Activated CD4-positive, alpha-beta T cell treated with anti-CD3 and anti-CD28 coated beads, Interleukin-10, Interleukin-2, amounts not matched to agents 100 ng/mL and 50 ng/mL, durations not matched to agents 16 hours and 8 hours (primary cell): ENCODE measurements at places on chromosomes 16 and 17.

GRCh38 chr17:44992242-44992939 lies 24.3 kb upstream of the C1QL1 start:
- DNase-seq = no peak

DNA sequence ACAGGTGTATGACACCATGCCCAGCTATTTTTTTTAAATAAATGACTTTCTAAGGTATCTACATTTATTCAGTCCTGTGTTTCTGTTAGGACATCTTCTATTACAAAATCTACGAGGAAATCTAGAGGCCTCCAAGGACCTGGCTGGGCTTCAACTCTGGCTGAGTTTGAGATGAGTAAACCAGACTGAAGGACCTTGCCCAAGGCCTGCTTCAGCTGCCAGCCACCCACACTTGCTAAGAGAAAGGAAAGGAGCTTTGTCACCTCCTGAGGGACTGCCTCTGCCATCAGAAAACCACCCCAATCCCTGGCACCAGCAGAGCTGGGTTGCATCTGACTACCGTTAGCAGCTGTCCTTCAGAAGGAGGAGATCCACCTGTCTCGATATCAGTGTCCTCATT lies 1.3 kb upstream of the MYO1D start:
- no peak for DNase-seq

DNA sequence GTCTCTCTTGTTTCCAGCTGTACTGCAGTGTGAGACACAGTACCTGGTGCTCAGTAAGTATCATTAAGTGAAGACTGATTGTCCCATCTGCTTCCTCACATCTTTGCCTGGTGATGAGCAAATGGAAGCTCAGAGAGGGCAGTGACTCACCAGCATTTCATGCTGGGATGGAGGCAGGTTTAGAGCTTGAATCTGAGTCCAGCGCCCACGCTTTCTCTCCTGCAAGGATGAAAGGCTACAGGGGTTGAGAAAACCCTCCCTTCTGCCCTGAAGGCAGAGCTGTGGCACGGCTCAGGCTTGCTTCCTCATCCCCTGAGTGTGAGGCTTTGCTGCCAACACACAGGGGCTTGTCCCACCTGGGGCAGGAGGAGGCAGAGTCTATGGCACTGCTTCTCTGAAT lies 1.5 kb upstream of the RNF112 start:
- DNase-seq = no peak

DNA sequence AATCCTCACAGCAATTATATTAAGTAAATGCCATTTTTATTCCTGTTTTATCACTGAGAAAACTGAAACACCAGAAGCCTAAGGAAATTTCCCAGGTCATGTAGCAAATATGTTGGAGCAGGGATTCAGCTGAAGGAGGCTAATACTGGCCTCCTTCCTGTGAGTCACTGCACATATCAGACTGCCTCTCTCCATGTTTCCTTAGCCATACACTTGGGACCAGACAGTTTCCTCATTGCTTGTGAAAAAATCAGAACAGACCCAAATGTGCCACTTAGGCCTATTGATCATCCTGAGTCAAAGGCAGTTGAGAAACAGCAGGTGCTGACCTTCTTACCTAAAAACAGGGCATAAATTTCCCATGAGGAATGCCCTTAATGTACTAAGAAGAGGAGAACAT lies 18.9 kb upstream of the ELAC2 start:
- DNase-seq = no peak

GRCh38 chr16:73106329-73107034 lies 58.6 kb upstream of the ZFHX3 start:
- no peak for DNase-seq

DNA sequence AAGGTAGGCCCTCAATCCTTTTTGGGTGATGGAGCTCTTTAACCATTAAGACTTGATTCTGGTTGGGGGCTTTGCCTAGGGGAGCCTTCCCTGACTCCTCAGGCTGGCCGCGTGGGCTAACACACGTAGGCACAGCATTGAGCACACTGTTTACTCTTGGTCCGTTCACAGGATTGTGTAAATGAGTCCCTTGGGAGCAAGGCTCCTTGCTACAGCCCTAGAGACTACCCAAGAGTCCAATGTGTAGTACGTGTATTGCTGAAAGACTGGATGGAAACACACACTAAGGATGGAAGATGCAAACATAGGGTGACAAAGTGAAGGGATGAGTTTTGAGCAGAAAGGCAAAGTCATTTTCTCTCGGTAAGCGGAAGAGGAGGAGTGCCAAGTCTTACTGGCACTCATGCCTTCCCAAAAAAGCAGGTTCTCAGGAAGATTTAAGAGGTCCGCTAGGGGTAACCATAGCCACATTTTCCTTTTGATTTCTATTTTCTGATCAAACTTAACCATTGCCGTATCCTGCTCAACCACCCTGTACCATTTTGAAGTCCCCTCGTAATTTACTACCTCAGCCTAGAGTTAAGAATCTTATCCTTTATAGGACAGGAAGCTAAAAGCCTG lies 911 bp upstream of the ITGA2B start:
- DNase-seq = no peak

DNA sequence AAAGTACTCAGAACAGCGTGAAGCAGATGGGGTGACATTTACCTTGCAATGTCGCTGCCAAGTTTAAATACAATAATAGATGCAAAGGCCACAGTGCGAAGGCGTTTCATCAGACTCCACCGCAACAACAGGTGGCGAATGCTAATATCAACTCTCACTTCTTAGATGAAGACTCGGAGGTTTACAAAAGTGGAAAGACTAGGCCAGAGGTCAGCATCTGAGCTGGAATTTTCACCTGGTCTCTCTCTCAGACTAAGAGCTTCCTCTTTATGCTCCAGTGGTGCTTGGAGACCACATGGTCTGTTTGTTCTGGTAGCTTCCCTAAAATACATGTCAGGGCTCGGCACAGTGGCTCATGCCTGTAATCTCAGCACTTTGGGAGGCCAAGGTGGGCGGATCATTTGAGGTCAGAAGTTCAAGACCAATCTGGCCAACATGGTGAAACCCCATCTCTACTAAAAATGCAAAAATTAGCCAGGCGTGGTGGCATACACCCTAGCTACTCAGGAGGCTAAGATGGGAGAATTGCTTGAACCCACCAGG lies 169.1 kb downstream of the XYLT1 start:
- no peak for DNase-seq

- DNase-seq = no peak
Measured at GRCh38 chr16:66885491-66885890, 5.2 kb downstream of the PDP2 start.

DNA sequence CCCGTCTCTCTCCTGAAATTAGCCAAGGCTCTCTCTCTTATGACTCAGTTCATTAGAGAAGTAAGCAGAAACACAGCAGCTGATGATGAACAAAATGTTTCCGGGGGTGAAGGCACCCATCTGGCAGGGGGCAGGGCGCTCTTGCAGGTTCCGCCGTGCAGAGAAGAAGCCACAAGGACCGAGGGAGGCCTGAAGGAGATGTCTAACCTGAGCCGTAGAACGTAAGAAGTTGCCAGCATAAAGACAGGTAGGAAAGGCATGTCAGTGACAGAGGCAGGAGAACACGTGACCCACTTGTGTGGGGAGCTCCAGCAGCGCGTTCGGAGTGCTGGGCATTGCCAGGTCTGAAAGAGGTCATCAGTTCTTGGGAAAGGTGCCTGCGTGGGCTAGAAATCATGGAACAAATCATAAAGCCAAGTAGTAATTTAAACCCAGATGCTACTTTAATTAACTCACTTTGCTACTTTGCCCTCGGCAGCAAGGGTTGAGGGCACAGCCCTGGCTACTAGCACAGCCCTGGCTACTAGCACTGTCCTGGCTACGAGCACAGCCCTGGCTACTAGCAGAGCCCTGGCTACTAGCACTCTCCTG lies 198.6 kb downstream of the RPTOR start:
- peak; percentile 53 for DNase-seq

DNA sequence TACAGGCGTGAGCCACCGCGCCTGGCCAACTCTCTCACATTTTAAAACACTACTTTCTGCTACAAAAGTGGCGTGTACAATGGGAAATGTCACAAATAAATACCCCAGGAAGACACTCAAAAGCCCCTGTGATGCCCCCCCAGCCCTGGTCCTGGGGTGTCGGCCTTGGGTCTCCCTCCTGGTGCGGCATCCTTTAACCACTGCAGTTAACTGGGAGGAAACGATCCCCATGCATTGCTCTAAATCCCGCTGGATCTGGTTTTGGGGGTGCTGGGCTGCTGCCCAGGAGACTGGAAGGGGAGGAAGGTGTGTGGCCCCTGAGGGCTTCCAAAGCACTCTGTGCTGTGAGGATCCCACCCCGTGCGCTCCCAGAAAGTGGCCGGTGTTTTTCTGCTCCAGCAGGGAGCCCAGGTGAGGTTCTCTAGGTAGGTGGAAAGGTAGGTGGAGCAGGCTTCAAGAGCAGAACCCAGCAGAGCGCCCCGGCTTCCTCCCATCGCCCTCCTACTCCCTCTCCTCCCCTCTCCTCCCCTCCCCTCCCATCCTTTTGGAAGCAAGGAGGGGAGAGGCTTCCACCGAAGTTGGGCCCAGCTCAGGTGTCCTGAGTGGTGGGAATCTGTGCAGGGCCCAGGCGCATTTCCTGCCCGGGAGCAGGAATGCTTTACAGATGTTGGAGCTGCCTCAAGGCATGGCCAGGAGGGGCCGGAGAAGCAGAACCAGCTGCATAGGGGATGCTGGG lies 363.3 kb downstream of the SEC14L1 start:
- DNase-seq = no peak

DNA sequence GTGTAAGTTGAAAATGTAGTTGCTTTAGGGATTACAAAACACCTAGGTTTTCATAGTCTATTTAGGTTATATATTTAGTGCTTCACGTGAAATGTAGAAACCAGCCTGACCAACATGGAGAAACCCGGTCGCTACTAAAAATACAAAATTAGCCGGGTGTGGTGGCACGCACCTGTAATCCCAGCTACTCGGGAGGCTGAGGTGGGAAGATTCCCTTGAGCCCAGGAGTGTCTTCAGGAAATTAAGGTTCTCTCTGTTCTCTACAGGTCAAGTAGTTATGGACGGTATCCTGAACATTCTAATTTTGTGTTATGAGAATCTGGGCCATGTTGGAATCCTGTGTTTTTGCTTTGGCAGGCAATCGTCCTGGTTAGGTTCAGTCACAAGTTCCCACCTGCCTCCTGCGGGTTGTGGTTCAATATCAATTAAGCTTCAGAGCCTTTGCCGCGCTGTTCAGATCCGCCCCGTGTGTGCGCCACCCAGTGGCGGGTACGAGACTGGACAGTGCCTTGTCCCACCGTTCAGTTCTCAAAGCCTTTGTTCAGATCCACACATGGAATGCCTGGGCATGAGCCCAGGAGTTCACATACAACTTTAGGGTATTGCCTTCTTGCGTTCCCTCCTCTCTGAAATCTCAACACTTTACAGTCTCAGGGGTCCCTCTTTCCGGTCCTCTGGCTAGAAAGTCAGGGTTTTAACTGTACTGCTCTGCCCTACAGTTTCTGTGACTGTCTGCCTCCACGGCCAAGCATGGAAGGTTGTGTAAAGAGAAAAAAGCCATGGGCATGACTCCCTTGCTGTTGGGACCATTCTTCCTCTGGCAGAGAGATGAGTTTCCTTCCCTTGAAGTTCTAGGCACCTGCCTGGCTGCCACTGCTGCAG lies 41.7 kb downstream of the HEATR6 start:
- peak; percentile 81 for DNase-seq

- no peak for DNase-seq
Measured at GRCh38 chr17:55350825-55351205, 70.8 kb downstream of the MMD start.

DNA sequence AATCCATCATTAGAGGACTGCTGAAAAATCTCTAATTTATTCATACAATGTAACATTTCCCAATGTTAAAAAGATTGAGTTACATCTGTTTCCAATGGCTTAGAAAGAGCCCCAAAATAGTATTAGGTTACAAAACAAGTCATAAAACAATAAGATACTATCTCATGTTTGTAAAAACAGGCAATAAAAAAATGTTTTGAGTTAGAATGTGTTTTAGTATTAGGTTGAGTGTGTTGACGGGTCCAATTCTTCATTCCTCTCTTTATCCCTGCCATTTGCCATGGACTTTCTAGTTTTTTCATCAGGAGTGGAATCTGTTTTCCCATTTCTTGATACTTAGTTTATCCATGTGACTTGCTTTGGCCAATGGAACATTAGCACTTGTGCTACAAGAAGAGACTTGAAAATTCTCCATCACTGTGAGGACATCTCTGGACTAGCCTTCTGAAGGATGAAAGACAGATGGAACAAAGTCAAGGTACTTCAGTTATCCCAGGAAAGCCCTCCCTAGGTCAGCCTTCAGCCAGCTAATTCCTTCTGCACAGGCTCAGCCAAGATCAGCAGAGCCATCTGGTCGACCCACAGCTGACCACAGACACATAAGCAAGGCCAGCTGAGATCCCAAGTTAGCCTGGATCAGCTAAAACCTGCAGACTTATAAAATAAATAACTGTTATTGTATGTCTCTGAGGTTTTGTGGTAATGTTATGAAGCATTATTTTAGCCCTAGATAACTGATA lies 83.3 kb downstream of the HS3ST3A1 start:
- no peak for DNase-seq

GRCh38 chr17:45440161-45440778 lies 7.6 kb upstream of the ARHGAP27 start:
- no peak for DNase-seq

- peak; percentile 22 for DNase-seq
Measured at GRCh38 chr17:32136856-32137255, 5.4 kb upstream of the RHOT1 start.

DNA sequence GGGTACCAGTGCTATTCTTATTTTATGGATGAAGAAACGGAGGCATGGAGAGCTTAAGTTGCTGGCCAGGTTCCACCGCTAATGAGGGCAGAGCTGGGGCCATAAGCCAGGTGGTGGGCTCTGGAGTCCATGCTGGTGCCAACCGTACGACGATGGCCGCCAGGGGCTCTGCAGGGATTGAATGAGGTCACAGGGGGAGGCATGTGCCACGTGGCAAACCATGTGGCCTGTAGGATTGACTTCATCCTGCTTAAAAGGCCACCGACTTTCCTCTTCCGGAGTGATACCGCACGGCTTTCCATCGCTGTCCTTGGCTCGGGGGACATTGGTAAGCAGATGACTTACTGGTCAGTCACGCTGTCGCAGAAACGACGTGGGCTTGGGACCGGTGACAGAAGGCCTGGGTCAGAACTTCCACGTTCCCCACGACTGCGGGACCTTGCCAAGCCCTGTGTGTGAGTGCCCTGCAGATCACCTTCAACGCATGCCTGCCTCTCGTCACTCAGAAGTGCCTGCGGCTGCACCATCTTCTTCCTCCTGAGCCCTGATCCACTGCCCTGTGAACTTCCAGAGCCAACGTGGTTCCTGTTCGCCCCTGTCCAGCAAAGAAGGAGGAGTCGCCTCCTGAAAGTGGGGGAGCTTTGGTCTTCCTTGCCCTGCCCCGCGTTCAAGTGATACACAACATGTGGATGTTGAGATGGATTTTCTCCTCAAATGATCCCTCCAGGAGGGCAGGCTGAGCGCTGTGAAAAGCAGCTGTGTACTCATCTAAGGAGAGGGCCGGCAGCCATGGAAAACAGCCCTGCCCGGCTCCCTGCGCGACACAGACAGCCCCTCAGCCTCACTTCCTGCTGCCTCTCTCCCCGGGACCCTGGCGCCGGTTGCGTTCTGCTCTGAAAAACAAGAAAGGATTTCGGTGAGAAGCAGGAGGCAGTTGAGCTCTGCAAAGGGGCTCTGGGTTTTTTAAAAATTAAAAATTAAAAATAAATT lies 176.7 kb downstream of the C16orf95 start:
- DNase-seq = no peak
